Progenitor cell of endocrine pancreas (in vitro differentiated cells): ENCODE measurements at places on chromosomes 11 and 22.

DNA sequence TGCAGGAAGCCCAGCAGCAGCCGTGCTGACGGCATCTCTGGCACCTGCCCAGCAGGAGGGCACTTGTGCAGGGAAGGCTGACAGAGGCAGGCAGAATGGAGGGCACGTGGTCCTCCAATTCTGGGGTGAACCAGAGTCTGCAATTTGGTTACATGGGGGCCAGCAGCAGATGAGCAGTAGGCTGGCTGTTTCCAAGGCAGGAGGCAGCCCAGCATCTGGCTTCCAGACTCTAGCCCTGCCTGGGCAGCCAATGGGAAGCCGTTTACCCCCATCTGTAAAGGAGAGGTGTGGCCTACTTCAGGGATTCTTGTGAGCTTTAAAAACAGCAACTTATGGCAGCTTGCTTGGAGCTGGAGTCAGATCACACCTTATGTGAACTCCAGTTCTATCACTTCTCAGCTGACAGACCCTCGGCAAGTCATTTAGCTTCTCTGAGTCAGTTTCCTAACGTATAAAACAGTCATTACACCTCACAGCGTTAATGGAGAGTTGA, 27.9 kb upstream of the RASL10A start:
- DNase-seq: no peak

- DNase-seq: no peak
Measured at GRCh38 chr11:132632641-132633124, 899.6 kb downstream of the OPCML start.

GRCh38 chr22:28231441-28231840, 312.4 kb upstream of the PITPNB start:
- no peak for DNase-seq

GRCh38 chr22:37659066-37659896, 758 bp downstream of the PDXP start:
- no peak for DNase-seq

GRCh38 chr11:123083623-123084029, 21.7 kb upstream of the HSPA8 start:
- no peak for DNase-seq

- DNase-seq: peak; percentile 60
Measured at GRCh38 chr11:126561327-126561893, 205.9 kb downstream of the ST3GAL4 start.
